ENCODE measurements at places on chromosomes 1 and 21.

DNA sequence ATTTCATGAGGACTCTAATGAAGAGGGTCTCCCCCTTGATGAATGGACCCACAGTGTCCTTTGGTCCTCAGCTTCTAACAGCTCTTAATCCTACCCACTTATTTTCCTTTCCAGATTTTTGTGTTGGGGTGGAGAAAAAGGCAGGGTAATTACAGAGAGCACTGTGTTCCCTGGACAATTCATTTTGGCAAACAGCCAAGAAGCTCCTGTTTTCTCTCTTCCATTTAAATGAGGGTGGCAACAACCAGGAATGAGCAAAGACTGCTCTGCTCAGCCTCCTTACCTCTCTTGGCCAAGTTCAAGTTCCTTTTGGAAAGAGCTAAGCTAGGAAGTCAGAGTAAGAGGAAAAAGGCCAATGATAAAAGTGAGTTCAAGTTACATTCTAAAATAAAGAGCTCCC, 11.9 kb downstream of the XKR8 start:
- DNase-seq = peak; percentile 78

DNA sequence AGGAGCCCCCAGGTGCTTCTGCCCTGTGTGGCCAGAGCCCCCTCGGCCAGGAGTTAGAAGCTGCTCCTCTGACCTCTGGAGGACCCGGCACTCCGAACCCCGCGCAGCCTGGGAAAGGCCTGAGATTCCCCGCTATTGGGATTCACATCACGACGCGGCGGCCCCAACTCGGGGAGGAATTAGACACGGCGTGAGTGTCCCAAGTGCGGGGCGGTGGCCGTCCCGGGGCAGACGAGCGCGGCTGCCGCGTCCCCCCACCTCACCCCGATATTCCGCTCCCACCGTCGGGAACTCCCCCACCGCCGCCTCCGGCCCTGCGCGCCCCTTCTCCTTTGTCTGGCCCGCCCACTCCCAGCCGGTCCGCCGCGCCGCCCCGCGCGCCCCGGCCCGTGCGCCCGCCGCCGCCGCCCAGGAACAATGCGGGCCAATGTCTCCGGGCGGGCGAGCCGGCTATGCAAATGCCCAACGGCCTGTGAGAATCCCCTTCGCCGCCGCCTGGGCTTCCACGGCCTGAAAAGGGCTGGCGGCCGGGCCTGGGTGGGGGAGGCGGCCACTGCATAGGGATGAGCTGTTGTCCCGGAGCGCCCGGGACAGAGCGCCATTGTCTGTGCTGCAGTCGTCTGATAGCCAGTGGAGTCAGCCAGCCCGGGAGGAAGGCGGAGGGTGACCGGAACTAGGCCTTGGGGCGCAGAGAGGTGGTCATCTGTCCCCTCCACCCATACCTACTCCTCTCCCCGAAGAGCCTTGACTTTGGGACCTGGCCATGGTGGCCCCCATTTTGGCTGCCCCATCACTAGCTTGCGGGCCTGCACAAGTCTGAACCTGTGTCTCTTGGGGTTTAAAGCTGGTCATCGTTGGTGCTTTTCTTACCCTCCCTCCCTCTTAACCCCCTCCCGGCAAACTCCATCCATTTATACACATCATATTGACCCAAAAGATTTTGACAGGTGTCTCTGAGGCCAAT, 19.4 kb downstream of the RHBG start:
- no peak for DNase-seq

GRCh38 chr1:69567652-69568420, at the start of gene LRRC7:
LRRC7 (plus strand) TSS chr1:69567922; CDS start chr1:69568640, 718 bp downstream.
- peak; percentile 74 for DNase-seq

DNA sequence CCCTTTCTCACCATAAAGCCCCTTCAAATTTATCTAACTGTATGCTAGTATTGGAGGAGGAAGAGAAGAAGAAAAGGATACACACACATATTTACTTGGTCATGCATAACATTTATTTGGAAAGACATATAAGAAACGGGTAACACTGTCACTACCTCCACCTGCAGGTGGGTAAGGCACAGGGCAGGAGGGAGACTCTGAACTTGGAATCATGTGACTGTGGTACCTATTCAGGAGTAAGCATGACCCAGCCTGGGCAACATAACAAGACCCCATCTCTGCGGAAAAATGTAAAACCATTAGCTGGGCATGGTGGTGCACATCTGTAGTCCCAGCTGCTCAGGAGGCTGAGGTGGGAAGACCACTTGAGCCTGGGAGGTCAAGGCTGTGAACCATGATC, 1.4 kb upstream of the PADI6 start:
- no peak for DNase-seq

GRCh38 chr1:58284225-58284510, 262.4 kb downstream of the OMA1 start:
- no peak for DNase-seq

- DNase-seq = no peak
Measured at GRCh38 chr1:29312469-29313461, 76.4 kb downstream of the PTPRU start.

DNA sequence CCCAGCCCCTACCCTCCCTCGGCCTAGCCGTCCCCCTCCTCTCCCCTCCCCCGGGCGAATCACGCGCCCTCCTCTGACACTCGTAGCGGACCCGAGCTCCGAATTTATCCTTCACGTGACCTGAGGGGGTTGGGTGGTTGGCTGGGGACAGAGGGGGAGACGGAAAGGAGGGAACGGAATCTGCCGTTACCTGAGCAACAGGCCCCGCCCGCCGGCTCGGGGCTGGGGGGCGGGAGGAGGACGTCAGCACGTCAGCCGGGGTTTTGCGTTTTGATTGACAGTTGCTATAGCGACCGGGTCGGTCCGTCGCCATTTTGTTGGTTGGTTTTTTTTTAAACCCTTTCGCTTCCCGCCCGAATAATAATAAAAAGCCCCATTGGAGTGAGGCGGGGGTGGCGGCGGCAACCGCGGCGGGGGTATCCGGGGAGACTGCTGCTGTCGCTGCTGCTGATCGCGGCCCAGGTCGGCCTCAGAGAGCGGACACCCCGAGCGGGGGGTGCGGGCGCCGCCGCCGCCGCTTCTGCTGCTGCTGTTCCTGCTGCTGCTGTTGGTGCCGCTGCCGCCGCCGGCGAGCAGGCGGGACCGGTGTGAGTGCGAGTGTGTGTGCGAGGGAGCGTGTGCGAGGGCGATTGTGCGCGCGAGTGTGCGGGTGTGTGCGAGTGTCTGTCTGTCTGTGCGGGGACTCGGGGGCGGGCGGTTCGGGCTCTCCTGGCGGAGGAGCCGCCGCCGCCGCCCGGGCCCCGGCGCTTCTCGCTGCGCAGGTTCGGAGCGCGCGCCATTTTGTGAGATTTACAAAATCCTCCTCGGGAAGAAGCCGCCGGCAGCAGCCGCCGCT, at the start of gene DYRK1A:
DYRK1A (plus strand) TSS at position 292 of the 835 bp plus-strand sequence. CDS start 53,602 bp downstream, outside the sequence.
- peak; percentile 99 for DNase-seq

DNA sequence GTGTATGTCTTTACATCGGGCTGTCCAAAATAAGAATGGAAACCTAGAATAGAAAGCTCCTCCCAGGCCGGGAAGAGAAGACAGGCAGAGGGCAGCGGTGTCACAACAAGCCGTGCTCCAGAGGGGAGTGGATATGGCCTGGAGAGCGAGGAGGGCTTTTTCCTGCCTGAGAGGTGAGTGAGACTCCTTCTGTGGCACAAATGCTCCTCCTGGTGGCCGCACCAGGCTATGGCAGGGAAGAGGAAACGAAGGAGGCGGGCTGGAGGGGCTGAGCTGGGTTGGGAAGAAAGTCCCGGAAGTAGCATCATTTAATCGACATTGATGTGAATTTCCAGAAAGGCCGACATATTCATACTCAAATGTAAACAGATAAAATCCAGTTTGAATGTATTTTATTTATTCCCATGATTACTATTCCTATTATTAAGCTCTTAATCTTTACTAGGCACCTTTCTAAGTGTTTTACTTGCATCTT, 54.7 kb downstream of the MEF2D start:
- peak; percentile 70 for DNase-seq

- no peak for DNase-seq
Measured at GRCh38 chr1:22154626-22155025, 11.7 kb upstream of the WNT4 start.

DNA sequence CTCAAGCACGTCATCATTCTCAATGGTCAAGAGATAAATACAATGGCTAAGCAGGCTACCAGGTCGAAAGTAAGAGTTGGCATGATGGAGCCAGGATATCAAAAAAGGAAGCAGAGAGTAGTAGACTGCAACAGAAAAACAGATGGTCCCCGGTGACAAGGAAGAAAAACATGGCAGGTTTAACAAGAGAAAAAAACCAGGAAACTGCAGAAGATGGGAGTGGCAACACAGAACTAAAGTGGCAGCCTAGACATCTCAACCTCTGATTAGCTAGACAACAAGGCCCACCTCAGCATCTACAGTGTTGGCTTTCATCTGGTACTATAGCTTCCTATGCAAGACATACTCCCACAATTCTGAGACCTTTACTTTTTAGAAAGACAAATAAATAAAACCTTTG, 3.1 kb downstream of the UBR4 start:
- DNase-seq = no peak

- DNase-seq = no peak
Measured at GRCh38 chr1:162300057-162300917, 76.4 kb downstream of the SPATA46 start.

All from NCI-H1105 (cell line).